ENCODE measurements at places on chromosomes 2 and 18.

DNA sequence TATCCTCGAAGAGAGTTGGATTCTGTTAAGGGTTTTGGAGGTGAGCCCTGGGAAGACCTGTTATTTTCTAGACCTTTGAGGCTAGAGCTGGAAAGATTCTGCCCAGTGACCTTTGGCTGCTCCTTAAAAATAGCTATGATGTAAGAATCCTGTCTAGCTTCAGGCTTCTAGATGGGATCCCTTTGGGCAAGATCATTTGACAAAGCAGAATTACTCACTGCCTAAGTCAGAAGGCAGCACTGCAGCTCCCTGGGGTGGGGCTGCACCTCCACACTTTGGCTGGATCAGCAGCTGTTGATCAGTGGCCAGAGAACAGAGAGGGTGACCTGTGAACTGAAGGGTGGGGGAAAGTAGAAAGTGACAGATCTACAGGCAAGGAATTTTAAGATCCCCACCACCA, 103.8 kb downstream of the ASAP2 start:
- DNase-seq = no peak

DNA sequence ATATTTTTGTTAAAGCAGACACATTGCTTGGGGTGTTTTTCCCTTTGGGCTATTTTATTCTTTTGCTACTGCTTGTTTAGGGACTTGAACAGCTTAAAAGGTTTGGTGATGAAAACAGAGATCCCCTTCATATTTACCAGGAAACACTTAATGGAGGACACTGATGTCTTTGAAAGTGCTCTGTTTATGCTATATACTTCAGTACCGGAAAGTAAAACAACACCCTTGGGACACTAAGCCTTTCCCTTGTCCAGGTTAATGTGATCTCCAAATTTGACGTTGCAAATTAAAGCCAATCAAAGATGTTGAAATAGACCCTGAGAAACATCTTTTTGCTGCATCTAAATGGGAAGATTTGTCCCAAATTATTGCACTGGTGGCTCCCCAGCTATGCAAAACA, 564.6 kb upstream of the PKDCC start:
- DNase-seq = peak; percentile 65

DNA sequence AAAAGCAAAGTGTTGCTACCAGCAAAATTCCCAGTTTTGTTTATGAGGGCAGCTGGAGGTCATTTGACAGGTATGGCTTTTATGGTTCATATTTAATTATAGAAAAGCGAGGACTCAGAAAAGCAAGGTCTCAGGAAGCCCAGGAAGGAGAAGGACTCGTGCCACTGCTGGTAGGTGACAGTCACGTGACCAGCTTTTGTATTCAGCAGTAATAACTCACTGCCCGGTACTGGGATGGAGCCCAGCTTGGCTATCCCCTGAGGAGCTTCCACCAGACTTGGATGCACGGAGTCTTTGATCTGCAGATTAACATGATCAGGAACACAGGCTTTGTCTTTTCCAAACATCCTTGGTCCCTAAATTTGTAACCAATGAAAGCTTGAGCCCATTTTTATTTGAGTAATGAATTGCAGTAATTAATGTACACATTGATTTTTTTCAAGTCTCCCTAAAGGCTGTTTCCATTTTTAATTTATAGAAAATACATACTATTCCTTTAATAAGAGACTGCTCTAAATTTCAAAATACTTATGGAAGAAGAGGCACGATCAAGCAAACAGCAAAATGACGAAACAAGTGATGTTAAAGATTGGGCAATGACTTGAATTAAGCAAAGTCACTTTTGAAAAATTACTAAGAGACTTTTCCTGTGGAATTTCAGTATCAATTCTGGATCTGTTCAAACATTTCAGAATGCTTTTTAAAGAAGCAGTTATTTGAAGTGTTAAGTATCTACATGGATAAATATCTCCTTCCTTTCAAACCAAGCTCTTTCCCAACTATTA, 251.7 kb upstream of the HNRNPA3 start:
- no peak for DNase-seq

DNA sequence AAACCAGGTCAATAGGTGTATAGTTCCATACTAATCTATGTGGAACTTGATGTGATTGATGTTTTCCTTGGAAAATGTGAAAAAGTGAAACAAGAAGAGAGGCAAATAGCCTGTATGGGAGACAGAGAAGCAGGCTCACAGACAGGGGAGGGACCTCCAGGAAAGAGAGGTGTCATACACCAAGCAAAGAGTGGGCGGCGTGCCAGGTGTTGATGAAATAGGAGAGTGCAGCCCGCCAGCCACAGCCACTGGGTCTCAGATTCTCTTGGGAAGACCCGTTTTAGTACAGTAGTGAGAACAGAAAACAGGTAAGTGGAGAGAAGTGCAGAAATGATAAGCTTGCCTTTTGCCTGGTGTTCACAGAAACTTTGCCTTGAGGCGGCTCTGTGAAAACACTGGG, 301.9 kb downstream of the ZNF407 start:
- DNase-seq = peak; percentile 61

- no peak for DNase-seq
Measured at GRCh38 chr2:7034303-7034702, 117.1 kb downstream of the RNF144A start.

GRCh38 chr2:40401896-40402295, 50.0 kb downstream of the SLC8A1 start:
- no peak for DNase-seq

- no peak for DNase-seq
Measured at GRCh38 chr18:76446321-76447257, 48.5 kb downstream of the ZNF516 start.

GRCh38 chr18:63783394-63783793, 8.2 kb downstream of the SERPINB7 start:
- DNase-seq = no peak

DNA sequence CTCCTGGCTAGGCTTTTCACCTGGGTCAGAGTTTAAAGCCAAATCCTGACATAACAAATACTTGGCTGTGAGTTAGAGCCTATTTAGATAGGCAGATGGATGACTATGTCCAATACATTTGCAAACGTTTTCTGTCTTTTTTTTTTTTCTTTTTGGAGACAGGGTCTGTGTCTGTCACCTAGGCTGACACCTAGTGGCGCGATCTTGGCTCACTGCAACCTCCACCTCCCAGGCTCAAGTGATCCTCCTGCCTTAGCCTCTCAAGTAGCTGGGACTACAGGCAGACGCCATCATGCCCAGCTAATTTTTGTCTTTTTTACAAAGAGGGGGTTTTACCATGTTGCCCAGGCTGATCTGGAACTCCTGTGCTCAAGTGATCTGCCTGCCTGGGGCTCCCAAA, 124.8 kb downstream of the DYM start:
- DNase-seq = no peak

GRCh38 chr2:229027353-229028105, 243.6 kb downstream of the PID1 start:
- no peak for DNase-seq

- DNase-seq = peak; percentile 3
Measured at GRCh38 chr2:26469092-26469710, 8.7 kb downstream of the OTOF start.

DNA sequence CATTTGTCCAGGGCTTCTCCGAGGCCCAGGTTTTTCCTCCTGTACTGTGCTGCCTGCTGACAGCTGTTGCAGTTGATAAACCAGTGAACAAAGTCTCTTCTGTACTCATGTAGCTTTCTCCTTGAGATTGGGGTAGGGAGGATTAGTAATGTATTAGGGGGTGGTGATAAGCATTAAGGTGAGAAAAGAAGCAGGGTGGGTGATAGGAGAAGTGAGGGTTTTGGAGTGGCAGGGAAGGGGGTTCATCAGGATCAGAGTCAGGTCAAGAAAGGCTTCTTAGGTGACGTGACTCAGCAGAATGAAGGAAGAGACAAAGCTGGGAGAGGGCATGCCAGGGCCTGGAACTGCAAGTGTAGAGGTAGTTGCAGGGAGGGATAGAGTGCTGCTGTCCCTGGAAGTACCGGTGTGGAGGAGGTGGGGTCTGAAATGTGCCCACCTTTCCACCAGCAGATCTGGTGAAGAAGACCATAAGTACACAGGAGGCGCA, 48.7 kb downstream of the PKP4 start:
- DNase-seq = no peak

- no peak for DNase-seq
Measured at GRCh38 chr18:50307400-50307737, 19.9 kb upstream of the CXXC1 start.

DNA sequence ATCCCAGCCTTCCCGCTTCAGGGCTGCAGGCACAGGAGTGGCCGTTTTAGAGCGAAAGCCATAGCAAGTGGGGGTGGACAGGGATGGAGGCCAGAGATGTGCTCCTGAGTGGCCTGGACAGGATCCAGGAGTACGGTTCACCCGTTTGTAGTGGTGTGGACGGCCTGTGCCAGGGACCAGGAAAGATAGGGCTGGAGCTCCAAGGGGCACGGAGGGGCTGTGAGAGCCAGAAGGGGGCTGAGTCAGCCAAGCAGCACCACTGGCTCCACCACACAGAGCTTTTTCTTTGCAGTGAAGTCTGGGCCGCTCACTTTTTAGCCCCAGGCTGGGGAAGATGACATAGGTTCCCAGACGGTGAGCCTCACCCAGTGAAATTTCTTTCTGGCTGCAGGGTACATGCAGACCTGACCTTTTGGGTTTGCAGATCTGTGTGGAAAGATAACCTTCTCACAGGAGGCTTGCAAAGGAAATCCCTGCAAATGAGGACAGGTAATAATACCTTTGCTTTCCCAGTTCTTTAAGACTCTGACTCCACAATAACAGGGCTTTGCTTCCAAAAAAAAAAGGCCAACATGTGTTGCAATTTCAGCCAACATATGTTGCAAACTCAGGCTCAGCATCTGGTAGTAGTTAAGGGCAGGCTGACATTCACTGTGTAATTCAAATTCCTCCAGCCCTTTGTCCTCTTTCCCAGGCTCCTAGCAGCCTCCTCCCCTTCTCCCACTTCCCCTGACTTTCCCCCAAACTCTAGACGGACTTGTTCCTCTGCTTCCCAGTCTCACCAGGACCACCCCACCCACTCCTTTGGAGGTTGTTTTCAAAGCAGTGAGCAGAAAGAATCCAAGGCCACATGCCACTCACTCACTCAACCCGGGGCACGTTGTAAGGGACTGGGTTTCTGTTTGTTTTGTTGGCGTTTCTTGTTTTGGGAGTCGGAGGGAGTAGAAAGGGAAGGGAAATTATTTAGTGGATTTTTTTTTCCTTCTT, 20.3 kb upstream of the LAPTM4A start:
- DNase-seq = no peak

- DNase-seq = no peak
Measured at GRCh38 chr2:212979799-212980198, 171.6 kb downstream of the IKZF2 start.

DNA sequence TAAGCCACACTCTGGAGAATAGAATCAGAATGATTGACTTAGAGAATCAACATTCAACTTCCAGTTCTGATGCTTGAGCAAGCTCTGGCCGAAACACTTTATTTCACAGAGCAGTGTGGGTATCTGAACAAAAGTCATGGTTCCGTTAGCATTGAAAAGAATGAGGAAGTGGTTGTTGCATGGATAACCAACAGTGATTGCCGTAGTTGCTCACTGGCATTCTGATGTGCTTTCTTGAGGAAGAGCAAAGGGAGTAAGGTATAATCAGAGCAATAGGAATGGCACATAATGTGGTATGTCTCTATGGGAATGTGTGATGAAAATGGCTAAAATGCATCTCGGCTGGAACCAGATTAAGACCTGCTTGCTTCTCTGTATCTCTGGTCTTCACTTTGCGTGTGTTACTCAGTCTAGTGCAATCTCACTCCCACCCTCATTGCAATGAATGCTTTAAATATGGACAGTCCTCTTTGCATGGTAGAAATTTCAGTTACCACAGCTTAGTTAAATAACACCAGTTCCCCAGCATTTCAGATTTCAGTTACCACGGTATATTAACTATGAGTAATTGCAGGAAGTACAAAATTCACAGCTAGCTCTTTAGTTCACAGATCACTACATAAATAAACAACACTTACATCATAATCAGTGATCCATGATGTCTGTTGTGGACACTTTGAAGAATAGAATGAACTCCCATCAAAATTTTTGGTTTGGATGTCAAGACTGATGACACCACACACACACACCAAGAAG, 7.8 kb upstream of the RAB12 start:
- no peak for DNase-seq

- no peak for DNase-seq
Measured at GRCh38 chr2:188114014-188114413, 177.7 kb upstream of the GULP1 start.

DNA sequence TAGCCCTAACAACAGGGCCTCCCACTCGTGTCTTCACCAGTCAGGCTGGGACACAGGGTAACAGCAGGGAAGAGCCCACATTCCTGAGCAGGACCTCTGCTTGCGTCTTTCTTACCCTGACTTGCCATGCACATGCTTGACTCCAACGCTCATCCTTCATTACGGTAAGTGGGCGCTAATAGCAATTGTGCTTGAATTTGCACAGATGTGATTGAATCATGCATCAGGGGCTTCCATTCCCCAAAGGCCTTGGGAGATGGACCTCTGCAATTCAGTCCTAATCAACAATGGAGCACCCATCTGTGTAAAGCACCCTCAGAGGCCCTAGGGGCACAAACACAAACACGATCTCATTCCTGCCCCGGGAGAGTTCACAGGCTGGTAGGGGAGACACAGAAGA, 13.5 kb downstream of the TEX51 start:
- no peak for DNase-seq

DNA sequence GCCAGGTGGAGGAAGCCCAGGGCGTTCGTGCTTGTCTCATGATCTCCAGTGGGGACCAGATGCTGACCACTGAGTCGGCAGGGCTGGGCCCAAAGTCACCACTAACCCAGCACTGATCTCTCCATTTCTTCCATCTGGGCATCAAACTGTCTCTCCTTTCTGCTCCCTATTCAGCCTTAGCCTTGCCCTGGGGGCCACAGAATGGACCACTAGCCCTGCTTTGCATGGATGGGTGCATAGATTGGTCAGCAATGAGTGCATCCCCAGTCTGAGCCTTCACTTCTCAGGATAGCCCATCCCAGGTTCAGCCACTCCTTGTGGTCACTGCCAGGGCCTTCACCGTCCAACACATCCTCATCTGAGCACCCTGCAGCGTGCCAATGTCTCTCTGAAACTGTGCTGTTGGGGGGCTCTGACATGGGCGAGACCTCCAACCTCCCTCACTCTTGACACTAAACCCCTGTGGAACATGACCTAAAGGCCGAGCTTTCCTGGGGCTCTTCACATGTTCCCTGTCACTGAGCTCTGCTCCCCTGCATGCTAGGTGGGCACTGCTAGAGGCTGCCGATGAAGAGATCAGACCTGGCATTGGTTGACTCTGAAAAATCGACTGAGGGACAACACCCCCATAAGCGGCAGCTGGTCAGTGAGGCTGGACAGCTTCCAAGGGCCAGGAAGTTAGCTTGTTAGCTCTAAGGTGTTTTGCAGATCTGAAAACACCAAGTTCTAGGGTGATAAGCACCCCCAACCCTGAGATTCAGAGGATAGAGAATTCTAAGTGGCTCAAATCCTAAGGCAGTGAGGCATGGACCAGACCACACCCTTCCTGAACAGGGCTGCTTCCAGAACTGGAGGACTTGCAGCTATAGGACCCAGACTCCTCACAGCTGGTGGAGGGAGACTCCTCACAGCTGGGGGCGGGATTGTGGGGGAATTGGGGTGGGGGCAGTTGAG, 61.7 kb downstream of the HS1BP3 start:
- DNase-seq = no peak
